ENCODE measurements at places on chromosomes 12 and 14.

- no peak for DNase-seq
Measured at GRCh38 chr14:86050072-86050683, 520.2 kb downstream of the FLRT2 start.

GRCh38 chr14:70947739-70948138 is 40.5 kb downstream of the PCNX1 start:
- DNase-seq, result no peak

DNA sequence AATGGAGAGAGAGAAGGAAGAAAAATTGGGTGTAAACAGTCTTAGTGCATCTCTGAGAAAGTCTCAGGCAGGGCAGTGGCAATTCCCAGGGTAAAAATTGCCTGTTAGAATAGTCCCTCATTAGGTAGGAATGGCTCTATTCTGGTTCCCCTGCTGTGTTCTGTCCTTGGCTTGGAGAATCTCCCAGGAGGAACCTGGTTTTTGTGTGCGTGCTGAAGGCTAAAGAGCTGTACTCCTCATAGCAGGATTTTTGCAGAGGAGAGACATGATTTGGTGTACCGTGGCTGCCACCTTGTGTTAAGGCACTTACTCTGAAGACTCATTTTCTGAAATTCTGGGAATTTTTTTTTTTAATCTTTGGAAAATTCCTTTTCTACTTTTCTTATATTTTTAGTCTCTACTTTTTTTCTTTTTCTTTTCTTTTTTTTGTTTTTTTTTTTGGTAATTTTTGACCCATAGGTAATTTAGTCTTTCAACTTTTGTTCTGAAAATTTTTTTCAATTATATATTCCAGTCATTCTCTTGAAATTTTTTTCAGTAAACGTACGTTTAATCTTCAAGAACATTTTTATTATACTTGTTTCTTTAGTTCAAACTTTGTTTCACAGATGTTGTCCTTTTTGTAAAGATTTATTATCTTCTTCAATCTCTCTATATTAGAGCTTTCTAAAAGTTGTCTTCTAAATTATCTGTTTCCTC is 63.8 kb downstream of the FBXO33 start:
- no peak for DNase-seq

DNA sequence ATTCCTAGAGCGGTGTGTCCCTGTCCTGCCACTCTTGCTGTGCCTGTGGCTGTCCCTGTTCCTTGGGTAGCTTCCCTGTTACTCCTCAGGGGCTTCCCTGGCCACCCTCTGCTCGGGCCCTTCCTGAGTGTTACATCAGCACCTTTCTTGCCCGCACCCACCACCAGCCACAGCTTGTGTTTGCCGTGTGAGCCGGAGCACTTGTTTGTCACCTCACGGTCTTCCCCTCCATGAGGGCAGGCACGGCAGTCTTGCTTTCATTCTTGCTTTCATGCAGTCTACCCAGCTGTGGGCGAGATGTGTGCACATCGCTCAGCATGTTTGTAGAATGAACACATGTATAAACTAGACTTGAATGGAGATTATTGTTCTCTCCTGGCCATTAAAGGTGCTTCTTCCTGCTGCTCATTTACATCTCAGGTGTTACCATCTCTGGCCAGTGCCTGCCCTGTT is 42.0 kb downstream of the TRAF3 start:
- peak; percentile 89 for DNase-seq

DNA sequence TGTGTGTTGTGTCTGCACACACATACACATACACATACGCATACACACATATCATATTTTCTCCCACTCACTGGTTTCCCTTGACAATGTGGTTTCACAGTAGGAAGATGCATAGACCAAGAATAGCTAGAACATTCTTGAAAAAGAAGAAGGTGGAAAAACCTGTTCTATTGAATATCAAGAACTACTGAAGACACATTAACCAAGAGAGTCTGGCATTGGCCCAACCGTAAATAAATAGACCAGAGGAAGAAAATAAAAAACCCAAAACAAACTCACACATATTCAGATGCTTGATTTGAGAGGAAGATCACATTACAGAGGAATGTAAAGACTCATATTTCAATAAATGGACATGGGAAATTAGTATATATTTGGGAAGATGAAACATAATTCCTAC is 311.3 kb downstream of the FOXG1 start:
- DNase-seq, result no peak

- no peak for DNase-seq
Measured at GRCh38 chr12:6533653-6533922, 729 bp upstream of the GAPDH start.

GRCh38 chr12:131094831-131095805 is 141.4 kb downstream of the ADGRD1 start:
- DNase-seq, result no peak

GRCh38 chr12:71158361-71158882 is 623 bp upstream of the TSPAN8 start:
- no peak for DNase-seq

DNA sequence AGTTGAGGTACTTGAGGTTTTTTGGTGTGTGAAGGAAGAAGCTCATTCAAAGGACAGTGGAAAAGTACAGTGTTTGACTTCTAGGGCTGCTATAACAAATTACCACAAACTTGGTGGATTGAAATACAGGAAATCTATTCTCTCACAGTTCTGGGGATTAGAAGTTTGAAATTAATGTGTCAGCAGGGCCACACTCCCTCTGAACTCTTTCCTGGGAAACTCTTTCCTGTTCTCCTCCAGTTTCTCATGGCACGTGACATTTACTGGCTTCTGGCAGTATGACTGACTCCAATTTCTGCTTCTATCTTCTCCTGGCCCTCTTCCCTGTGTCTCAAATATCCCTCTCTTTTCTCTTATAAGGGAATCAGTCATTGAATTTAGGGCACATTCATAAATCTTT is 160.2 kb downstream of the CCDC91 start:
- no peak for DNase-seq

DNA sequence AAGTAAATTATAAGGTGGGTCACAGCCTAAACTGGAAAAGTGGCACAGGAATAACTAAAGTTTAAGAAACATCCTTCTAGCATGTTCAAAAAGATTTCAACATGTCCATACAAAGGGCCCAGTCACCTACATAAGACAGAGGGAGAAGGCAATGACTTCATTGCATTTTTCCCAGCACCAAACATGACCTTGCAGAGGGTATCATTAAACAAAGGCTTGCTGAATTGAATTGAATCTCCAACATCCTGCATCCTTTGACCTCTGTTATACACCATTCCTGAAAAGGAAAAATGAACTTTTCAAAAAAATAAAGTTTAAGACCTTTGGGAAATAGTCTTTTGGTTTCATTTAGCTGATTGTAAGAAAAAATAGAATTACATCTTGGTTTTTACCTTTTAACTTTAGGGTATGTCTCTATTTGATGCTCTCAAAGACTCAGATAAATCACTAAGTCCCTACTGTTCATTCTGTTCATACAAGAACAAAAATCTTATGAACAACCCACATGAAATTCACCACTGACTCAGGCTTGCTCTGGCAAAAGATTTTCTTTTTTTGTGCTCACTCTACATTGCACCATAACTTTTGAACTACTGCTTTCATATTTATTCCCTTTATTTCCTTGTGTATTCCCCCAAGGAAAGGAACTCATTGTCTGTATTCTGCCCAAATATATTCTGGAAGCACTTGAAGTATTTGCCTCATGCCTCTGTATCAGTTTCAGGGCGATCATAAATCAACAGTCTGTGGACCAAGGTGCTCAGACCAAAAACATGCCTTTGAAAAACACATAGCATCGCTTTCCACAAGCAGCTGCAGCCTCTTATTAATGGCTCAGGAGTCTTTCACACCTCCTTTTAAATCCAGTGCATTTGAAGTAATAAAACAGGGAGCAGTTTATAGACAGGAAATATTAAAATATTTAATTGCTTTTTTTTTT is 121.7 kb downstream of the DUSP6 start:
- no peak for DNase-seq

DNA sequence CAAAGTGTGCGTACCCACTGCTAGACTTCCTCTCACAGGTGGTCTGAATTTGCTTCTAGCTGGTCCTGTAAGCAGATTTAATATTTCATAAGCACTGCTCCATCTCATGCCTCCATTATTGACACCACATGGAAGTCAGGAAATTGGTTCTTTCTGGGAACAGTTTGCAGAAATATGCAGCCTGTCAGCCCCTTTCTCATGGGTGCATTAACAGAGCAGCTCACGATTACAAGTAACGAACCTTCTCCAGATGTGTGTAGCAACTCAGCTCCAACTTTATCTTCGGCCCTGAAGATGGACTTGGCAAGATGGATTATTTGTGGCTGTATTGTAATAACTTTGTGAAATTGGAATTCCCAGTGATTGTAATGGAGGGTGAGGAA is 214.5 kb upstream of the DDHD1 start:
- no peak for DNase-seq

DNA sequence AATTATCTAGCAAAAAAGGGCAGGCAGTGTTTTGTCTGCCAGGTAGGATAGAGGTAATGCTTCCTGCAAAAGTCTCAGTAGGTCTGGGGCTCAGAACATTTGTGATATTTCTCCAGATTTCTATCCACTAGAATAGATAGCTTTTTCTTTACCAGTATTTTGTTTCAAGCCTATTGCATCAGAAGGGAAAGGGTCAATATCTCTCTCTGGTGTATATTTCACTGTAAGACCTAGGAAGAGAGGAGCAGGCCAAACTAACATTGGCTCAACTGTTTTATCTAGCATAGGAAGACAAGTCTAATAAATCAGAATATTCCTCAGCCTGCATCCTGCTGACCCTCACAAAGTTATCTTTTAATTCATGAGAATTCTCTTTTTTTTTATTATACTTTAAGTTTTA is 106.7 kb upstream of the DAAM1 start:
- DNase-seq, result no peak

DNA sequence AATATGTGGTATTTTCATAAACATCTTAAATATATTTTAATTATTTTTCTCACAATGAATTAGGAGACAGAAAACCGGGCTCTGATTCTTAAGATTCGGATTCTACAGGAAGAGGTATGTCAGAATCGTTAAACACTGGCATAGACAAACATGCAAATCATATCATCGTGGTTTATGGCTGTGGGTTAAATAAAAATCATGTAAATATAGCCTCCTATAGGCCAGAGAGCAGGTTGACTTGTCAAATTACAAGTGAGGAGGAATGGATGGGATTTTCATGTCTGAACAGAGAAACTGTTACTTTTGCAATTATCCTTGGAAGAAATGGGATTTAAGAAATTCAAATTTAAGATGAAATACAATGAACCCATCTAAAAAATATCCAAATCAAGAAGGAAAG is 74.9 kb upstream of the BCAT1 start:
- DNase-seq, result no peak

GRCh38 chr14:75331471-75331870 is 52.8 kb downstream of the FOS start:
- no peak for DNase-seq

DNA sequence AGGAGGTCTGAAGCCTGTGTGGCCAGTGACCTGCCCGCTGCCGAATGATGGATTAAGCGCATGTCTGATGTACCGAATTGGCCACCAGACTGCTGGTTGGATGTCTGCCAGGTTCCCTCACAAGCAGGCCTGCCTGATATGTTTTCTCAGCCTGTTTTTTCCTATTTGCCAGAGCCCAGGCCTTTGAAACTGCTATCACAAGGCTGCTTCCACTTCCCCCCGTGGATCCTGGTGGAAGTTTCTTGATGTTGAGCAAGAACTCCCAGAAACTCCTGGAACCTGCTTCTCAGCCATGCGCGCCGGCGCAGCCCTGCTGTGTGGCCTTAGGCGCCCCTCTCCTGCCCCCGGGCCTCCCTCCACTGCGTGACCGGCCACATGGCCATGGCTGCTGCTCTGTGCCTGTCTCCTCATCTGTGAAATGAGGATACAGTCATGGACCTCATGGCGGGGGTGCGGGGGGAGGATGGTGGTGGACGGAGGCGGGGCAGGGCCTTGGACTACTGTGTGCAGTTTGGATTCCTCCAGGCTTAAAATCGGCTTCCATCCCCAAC is 56.6 kb downstream of the CALM1 start:
- no peak for DNase-seq

DNA sequence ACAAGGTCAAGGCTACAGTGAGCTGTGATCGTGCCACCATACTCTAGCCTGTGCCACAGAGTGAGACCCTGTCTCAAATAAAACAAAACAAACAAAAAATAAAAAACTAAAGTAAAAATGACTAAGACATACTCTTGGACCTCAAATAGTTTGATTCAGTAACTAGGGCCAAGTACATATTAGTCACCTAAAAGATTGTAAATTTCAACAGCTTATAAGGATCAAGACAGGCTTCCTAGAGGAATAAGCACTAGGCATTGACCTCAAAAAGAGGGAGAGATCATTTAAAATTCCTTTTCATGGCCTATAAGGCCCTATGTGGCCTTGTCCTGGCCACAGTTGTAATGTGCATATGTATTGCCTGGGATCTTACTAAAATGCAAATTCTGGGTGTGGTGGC is 46.0 kb upstream of the CHST11 start:
- DNase-seq, result no peak

- no peak for DNase-seq
Measured at GRCh38 chr14:104224131-104224505, 85.7 kb downstream of the KIF26A start.

GRCh38 chr12:43805149-43805859 is 813 bp downstream of the TWF1 start:
- DNase-seq, result no peak

DNA sequence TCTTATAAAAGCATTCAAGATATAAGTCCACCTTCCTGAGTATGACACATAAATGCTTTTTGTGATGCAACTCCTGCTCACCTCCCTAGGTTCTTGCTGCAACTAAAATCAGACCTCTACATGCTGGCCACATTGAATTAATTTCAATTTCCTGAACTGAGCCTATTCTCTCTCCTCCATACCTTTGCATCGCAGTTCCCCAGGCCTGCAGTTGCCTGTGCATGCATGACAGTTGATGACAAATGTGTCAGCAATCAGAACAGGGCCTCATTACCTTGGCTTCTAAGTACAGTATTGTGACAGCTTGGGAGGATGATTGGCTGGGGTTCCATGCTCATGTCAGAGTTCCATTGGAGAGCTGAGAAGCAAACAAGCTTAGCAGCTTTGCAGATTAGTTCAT is 3.9 kb upstream of the TM7SF3 start:
- no peak for DNase-seq

GRCh38 chr14:69812711-69813110 is 15.7 kb upstream of the SLC10A1 start:
- no peak for DNase-seq

DNA sequence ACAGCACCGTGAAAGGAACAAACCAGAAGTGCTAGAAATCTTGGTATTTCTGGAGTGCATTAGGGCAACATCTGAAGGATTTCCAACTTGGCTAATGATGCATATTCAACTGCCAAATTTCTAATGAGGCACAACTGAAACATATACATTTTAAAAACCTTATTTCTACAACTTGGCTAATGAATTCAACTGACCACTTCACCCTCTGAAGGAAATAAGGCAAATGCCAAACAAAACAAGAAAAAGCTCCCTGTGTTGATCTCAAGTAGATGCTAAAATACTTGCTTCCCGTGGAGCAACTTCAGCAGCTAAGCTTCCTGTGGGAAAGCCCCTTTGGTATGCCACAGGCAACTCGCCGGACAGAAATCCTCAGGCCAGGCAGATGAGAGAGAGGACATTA is 167.1 kb downstream of the TTC7B start:
- no peak for DNase-seq

GRCh38 chr14:69855180-69855832 is 23.9 kb upstream of the SMOC1 start:
- DNase-seq, result no peak
